Glomerular endothelial cell (primary cell): ENCODE measurements at places on chromosomes 12 and 14.
A peak's percentile ranks its signal among the peaks of the same experiment; 100 is the strongest.

GRCh38 chr12:131862084-131862441, 32.4 kb upstream of the ULK1 start:
- DNase-seq = no peak

DNA sequence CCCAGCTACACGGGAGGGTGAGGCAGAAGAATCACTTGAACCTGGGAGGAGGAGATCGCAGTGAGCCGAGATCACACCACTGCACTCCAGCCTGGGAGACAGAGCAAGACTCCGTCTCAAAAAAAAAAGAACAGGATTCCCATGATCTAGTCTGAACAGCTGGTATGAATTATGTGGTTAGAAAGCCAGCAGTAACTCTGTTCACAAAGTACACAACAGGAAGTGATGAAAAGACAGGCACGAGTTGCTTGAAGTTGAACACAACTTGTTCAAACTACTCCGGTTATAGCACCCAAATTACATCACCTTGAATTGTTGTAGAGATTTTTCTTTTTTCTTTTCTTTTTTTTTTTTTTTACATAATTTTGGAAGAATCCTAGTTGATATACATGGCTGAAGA, 238.8 kb upstream of the RGS6 start:
- no peak for DNase-seq

- DNase-seq = no peak
Measured at GRCh38 chr12:22340143-22340542, 5.6 kb upstream of the ST8SIA1 start.

DNA sequence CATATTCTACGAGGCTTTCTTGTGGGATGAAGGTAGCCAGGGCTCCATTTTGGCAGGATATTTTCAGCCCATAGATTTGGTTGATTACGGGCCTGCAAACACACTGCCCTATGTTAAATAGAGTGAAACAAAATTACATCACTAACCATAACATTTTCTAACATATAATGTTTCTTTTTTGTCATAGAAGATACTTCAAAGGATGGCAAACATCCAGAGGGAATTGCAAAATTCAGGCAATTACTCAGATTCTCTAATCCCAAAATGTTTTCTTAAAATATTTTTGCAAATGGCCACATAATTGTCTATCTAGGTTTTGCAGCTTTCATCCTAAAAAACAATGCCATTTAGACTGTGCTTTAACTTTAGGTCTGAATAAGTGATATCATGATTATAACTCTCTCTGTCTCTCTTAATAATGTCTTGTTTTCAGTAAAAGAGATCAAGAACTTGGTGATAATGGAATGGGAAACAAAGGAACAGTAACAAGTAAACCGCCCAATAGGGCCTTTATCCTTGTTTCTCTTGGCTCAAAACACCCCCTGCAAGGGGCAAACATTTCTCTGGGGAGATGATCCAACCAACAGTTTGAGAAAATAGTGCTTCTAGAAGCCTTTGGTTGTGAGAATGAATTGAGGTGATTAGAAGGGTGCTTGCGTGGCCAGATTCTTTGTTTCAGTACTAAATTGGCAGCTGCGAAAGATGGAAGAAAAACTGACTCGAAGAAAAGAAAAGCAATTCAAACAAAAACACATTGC, 54.4 kb upstream of the BTG1 start:
- DNase-seq = no peak

DNA sequence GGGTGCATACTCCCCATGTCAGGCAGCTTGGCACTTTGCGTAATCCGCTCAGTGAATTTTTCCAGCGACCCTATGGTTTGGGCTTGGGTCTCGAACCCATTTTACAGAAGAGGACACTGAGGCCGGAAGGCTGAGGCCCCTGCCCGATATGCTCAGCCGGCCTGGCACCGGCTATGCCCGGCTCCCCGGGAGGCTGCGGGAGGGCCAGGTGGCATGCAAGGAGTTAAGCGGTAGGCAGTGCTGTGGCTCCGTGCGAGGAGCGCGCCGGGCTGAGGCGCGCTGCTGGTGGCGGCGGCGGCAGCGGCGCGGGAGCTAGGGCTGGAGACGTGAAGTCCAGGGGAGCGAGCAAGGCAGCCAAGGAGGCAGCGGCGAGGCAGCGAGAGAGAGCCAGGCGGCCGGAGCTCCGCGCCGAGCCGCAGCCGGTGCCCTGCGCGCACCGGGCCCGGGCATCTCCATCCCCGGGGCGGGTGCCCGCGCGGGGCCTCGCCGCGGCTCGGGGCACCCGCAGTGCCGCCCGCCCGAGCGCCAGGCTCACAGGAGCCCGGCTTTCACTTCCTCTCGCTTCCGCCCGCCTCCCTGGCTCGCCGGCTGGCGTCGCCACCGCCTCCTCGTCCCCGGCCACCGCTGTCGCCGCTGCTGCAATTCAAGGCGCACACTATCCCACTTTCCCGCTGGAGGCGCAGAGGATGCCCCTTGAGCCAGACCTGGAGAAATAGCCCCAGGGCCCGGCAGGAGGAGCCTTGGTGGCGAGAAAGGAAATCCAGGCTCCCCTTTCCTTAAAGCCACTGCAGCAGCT, at the start of gene WSCD2:
Gene WSCD2, plus strand, starts transcription at position 272 of the 796 bp plus-strand sequence. CDS start 66,545 bp downstream, outside the sequence.
- DNase-seq = no peak

DNA sequence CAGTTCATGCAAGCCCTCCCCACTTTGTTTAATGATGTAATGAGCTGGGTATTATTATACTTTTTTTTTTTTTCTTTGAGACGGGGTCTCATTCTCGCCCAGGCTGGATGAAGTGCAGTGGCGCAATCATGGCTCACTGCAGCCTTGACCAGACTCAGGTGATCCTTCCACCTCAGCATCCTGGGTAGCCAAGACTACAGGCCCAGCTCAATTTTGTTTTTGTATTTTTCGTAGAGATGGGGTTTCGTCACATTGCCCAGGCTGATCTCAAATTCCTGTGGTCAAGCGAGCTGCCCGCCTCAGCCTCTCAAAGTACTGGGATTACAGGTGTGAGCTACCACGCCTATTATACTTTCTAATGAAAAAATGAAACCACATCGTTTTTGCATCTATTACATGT, 4.5 kb upstream of the DCAF11 start:
- no peak for DNase-seq

DNA sequence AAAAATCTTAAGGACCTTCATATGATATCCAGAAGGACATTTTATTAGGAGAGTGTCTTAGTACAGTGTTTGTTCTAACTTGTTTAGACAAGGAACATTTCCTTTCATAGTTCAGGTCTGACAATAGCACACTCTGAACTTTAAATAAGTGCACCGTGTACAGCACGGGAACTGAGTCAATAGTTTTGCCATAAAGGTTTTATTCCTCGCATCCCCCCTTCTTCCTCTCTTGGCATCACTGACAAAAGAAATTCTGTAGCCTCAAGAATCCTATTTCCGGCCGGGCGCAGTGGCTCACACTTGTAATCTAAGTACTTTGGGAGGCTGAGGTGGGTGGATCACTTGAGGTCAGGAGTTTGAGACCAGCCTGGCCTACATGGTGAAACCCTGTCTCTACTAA, 58.3 kb downstream of the TMCC3 start:
- peak; percentile 62 for DNase-seq

- DNase-seq = no peak
Measured at GRCh38 chr14:39665075-39665475, 232.8 kb upstream of the FBXO33 start.

- DNase-seq = no peak
Measured at GRCh38 chr14:36518586-36519430, 1.2 kb downstream of the NKX2-1 start.

- DNase-seq = no peak
Measured at GRCh38 chr14:60227291-60227690, 21.7 kb upstream of the PPM1A start.

- no peak for DNase-seq
Measured at GRCh38 chr12:67582238-67582834, 66.2 kb upstream of the DYRK2 start.

DNA sequence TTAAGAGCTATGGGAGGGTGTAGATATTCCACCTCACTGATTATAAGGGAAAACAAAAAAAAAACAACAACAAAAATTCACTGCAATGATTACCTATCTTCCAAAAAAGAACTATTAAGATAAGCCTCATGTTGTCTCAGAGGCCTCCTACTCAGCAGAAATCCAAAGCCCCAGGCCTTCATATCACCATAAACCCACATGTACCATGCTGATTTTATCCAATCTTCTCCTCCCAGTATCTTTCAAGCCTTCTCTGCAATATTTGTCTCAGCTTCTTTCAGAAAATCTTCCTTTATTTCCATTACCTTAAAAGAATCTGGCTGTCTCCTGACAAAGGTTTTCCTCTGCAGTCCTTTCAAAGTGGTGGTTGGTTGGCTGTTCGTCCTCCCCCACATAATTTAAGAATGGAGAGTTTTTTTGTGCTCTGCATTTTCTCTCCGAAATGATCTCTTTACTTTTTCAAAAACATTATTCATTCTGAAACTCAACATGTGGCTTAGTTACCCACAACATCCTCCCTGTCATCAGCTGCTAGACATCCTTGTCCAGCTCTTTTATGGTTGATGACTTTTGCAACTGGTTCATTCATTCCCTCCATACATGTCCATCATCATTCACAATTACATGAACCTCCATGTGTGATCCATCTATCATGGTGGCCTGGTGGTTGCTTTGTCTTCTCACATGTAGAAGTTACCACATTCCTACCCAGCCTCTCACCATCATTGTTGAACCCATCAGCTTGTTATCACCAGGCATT, 2.9 kb upstream of the EPYC start:
- no peak for DNase-seq

DNA sequence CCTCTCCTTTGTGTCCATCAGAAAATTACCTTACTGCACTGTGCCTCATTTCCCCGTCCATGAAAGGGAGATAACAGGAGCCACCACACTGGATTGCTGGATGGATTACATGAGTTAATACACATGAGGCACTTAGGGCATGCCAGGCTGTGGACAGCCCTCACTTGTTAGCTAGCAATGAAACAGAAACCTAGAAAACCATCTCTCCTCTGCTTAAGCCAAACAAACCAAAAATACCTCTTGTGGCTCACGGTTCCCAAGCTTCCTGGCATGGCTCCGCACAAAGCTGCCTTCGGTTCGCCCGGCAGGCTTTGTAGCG, 660 bp upstream of the HCFC2 start:
- no peak for DNase-seq

DNA sequence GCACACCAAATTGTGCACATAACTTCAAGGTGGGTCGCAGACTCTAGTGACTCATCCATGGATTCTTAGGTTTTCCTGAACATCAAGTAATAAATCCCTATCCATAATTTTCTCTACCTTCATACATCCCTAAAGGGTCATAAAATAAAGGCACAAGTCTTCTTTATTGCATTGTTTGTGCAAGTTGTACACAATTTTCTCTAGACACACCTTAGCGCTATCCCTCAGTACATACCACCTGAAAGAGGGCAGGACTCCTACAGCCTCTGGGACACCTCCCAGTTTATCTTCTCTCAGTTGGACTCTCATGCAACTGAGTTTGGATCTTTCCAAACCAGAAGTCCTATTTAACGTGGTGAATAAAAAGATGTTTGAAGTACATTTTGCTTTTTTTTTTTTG, 168.5 kb upstream of the BMP4 start:
- no peak for DNase-seq

GRCh38 chr12:80821513-80822000, 104.8 kb downstream of the MYF5 start:
- no peak for DNase-seq

- DNase-seq = no peak
Measured at GRCh38 chr12:60529723-60530122, 933.9 kb downstream of the SLC16A7 start.

GRCh38 chr14:23285530-23286019, 357 bp downstream of the HOMEZ start:
- no peak for DNase-seq

- no peak for DNase-seq
Measured at GRCh38 chr12:10243818-10244520, 31.3 kb downstream of the GABARAPL1 start.
